Stimulated activated CD4-positive, alpha-beta T cell treated with anti-CD3 and anti-CD28 coated beads, Interleukin-2, amount 100 ng/mL, for 48 hours (primary cell): ENCODE measurements at places on chromosomes 5 and 9.

- DNase-seq = no peak
Measured at GRCh38 chr5:151954255-151954654, 29.6 kb upstream of the GLRA1 start.

GRCh38 chr5:43121913-43122484 is 1.3 kb downstream of the ZNF131 start:
- DNase-seq = no peak

- no peak for DNase-seq
Measured at GRCh38 chr5:167880420-167880819, 411.0 kb upstream of the WWC1 start.

GRCh38 chr9:93541581-93542349 is 34.6 kb upstream of the PHF2 start:
- no peak for DNase-seq

GRCh38 chr9:36721846-36722588 is 149.3 kb downstream of the MELK start:
- no peak for DNase-seq

DNA sequence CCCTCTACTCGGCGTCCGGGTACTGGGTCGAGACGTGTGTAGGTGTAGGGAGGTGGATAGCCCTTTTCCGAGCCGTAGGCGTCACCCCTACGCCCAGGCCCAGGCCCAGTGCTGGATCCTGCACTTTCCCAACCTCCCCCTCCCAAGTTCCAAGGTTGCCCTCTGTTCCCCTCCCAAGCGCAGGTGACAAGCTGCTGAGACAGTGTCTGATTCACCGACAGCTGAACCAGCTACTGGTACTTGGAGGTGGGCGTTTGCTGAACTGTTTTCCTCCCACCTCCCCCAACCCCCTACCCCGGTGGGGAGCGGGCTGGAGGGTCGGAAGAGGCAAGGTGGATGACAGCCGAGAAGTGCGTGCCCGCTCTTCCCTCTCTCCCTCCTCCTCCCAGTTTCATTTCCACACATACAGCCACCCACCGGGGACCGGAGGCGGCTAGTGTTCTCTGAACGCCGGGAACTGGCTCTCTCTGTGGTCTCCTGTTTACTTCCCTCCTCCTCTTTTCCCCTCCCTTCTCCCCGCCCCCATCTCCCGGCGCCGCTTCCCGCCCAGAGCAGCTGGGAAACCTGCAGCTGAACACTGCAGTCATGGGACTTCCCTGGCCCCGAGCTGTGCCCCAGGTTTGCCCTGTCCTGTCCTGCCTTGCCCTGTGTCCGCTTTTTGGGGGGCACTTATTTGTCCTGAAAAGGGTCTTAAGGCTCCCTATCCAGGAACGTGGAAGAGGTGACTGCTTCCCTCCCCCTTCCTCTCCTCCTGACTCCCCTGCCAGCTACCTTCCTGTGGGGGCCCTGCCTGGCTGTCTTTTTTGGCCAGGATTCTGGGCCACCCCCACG is 6.2 kb upstream of the KLF9 start:
- DNase-seq = peak; percentile 46

- DNase-seq = no peak
Measured at GRCh38 chr5:149238540-149238939, 33.1 kb upstream of the AFAP1L1 start.

- no peak for DNase-seq
Measured at GRCh38 chr5:161165998-161166660, 314.1 kb upstream of the ATP10B start.

GRCh38 chr5:167633931-167634341 is 657.5 kb upstream of the WWC1 start:
- DNase-seq = no peak

DNA sequence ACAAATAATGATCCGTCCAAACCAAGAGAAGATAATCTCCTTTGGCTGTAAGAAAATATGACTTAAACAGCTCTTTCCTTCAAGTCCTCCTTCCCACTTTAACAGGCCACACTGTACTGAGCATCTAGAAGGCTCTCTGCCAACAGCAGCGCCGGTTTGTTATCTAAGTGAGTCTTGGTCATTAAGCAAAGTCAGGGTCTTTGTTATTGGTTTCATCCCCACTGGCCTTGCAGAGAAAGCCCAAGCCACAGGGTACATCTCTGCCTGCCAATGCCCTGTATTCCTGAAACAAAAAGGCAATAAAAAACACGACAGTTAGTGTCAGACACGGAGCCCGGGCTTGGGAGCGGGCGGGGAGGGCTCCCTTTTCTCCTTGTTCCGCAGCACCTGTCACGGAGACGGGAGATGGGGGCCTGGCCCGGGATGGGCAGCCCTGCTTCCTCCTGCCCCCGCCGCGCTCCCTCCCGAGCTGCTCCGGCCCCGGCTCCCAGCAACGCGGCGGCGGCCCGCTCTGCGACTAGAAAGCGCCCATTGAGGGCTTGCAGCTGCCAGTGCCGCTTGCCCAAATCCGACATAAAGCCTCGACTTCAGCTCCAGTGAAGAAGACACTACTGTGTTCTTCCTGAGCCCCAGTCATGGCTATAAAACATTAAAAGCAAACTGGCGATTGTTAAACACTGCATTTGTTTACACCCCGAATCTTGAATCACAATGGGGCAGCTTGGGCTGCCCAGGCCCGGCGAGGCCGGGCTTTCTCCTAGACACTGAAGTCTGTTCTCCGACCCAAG is 28.1 kb upstream of the PIK3R1 start:
- DNase-seq = no peak

GRCh38 chr5:165139262-165139661 is 1633.8 kb downstream of the MAT2B start:
- no peak for DNase-seq

GRCh38 chr5:137561608-137562007 is 62.5 kb upstream of the SPOCK1 start:
- no peak for DNase-seq

DNA sequence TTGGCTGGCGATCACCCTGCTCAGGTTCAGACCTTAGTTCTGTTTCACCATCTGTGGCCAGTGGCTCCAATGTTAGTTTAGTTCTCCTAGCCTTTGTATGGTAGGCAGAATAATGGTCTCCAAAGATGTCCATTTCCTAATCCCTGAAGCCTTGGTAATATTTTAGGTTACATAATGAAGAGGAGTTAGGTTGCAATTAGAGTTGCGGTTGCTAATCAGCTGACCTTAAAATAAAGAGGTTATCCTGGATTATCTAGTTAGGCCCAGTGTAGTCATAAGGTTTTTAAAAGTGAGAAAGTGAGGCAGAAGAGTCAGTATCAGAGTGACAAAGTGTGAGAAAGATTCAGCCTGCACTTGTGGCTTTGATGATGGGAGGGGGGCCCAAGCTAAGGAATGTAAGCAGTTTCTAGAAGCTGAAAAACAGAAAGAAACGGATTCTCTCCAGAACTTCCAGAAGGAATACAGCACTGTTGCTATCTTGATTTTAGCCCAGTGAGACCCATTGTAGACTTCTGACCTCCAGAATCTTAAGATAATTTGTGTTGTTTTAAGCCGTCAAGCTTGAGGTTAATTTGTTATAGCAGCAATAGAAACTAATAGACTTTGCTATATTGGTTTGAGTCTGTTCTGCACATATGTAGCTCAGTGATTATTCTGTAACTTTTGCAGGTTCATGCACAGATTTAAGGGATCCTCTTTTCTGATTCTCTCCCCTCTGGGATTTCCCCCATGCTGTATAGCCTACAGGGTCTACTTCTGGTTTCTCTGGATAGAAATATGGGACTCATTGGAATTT is 21.6 kb downstream of the LNPEP start:
- peak; percentile 35 for DNase-seq

GRCh38 chr5:8644377-8644776 is 775.4 kb downstream of the MTRR start:
- no peak for DNase-seq

- no peak for DNase-seq
Measured at GRCh38 chr5:66812291-66812690, 216.1 kb downstream of the MAST4 start.

DNA sequence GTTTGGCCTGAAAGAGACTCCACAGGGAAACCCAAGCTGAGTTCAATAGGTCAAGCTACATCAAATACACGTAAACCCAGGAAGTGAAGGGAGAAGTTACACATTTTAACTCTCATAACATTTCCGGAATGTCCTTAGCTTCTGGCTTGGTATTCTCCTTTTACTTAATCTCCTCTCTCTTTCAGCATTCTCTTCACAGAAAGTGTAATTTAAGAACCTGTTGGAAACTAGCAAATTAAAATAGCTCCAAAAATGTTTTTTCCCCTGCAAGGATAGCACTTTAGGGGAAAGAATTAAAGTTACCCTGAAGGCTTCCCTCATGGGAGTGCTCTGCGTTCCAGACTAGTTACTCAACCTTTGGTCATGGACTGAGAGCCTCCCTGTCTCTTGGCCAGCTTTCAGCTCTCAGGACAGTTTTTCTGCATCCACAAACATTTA is 292.7 kb upstream of the TARS1 start:
- no peak for DNase-seq

DNA sequence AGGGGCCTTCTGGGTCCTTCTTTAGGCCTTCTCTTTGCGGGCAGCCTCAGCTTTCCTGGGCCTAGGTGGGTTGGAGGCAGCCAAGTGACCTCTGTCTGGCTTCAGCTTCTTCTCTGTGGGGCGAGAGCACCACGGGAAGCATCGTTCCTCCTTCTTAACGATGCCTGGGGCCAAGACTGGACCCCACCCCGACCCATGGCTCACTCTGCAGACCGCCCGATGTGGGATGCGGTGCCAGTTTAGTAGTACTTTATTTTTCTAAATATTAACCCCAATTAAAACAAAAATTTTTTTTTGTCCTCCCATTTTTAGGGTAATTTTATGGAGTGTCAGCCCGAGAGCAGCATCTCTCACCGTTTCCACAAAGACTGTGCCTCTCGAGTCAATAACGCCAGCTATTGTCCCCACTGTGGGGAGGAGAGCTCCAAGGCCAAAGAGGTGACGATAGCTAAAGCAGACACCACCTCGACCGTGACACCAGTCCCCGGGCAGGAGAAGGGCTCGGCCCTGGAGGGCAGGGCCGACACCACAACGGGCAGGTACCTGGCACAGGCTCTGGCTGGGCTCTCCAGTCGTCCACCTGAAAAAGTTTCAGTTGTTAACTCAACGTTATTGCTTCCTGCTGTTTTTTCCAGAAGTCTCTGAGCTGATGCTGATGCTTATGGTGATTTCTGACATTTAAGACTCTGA is 101.1 kb upstream of the CACNA1B start:
- DNase-seq = no peak

- no peak for DNase-seq
Measured at GRCh38 chr9:134061019-134061687, 6.7 kb downstream of the BRD3 start.

DNA sequence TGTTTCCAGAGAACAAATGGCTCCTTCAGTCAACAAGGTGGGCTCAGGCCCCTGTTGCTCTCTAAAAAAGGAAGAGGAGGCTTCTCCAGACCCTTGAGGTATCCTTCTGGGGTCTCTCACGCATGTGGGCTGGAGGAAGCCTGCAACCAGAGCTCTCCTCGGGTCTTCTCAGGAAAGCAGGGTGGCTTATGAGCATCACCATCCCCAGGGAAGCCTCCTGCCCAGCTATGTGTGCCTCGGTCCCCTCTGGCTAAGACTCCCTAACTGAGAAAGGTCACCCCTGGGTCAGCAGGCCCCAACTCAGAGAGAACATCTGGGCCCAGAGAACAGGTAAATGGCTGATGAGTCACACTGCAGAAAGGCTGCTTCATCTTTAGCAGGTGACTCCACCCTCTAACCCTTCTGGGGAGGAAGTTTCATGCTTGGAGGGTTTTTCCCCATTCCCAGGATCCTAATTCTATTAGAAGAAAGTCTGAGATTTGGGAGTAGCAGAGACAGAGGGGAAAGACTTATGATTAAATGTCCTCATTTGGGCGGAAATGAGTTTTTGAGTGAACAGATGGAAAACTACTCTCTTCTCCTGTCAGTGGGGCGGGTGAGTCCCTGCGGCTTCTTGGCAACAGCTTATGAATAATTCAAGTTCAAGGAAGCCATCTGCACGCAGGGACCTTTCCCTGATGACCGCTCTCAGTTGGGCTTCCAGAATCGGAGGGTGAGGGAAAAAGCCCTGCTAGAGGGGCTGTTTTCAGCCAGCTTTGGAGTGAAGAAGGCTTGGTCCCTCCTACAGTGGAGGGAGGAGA is 41.9 kb downstream of the TGFBI start:
- no peak for DNase-seq

DNA sequence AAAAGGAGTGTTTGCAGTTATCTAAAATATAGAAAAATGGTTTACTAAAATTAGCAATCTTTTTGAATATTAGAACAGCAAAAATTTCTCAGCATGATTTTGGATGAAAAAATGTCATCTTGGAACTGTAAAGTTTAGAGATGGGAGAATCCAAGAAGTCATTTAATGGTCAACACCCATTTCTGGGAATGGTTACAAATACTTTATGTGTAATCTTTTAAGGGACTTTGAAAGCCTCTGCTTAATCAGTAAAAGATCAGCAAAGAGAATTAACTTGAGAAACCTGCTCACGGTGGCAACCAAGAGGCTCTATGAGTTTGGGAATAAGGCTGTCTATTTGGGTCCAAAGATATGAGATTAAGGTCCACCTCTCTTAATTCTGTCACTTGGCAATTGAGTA is 13.0 kb downstream of the C1QTNF3 start:
- DNase-seq = no peak

DNA sequence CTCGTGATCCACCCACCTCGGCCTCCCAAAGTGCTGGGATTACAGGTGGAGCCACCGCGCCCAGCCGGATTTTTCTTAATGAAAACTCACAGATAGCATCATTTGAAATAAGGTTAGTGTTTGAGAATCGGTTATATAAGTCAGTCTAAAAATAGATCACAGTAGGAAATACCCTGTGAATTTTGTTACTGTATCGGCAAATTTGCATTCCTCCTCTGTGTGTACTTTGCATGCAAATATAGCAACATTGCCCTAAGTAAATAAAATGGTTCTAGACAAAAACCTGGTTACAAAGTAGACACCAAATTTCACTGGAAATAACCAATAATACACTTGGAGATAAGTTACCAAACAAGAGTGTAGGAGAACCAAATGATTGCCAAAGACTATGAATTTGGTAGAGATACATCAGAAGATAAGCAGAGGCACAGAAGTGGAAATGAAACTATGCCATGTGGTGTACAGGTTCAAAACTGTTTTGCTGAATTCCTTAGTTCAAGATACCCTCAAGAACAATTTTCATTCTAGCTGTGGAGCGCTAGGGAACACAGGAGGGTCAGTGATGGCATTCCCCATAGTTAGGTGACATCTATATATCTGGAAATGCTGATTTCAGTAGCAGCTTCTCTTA is 58.1 kb downstream of the ICE1 start:
- DNase-seq = no peak

DNA sequence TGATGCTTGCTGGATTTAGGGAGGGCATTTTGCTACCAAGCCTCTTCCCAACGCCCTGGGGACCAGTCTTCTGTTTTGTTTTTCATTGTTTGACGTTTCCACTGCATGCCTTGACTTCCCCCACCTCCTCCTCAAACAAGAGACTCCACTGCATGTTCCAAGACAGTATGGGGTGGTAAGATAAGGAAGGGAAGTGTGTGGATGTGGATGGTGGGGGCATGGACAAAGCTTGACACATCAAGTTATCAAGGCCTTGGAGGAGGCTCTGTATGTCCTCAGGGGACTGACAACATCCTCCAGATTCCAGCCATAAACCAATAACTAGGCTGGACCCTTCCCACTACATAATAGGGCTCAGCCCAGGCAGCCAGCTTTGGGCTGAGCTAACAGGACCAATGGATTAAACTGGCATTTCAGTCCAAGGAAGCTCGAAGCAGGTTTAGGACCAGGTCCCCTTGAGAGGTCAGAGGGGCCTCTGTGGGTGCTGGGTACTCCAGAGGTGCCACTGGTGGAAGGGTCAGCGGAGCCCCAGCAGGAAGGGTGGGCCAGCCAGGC is 23.0 kb downstream of the PCDHGC5 start:
- DNase-seq = no peak

GRCh38 chr9:78040726-78041125 is 9.1 kb upstream of the GNAQ start:
- DNase-seq = no peak

- no peak for DNase-seq
Measured at GRCh38 chr9:16475257-16475656, 395.2 kb downstream of the BNC2 start.
